ENCODE measurements at places on chromosomes 1 and 21.

GRCh38 chr1:103125219-103125618 lies 16.9 kb upstream of the COL11A1 start:
- DNase-seq = no peak

DNA sequence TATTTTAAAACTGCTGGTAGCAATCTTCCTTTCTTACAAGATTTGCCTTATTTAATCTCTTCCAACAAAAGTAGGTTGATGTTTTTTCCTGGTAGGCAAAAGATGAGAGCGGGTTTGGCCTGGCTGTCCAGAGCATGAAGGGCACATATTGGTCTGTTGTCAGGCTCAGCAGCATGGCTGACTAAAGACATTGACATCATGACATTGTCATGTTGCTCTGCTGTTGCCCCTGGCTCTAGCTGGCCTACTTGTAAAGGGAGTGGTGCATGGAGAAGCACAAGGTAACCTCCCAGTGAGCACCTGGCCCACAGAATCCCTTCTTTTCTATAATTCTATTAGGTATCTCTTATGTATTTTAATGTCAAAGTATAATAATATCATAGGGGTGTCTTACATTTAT lies 23.6 kb downstream of the GNPAT start:
- DNase-seq = no peak

DNA sequence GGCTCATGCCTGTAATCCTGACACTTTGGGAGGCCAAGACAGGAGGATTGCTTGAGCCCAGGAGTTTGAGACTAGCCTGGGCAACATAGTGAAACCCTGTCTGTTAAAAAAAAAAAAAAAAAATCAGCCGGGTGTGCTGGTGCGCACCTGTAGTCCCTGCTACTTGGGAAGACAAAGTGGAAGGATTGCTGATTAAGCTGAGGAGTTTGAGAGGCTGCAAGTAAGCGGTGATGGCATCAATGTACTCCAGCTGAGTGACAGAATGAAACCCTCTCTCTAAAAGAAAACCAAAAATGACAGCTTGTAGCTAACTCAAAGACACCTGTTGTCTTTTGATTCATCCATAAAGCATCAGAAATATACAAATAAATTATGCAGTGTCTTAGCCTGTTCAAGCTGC lies 31.8 kb downstream of the SIPA1L2 start:
- no peak for DNase-seq

GRCh38 chr21:26844258-26845065 lies 747 bp downstream of the ADAMTS1 start:
- DNase-seq = peak; percentile 67

DNA sequence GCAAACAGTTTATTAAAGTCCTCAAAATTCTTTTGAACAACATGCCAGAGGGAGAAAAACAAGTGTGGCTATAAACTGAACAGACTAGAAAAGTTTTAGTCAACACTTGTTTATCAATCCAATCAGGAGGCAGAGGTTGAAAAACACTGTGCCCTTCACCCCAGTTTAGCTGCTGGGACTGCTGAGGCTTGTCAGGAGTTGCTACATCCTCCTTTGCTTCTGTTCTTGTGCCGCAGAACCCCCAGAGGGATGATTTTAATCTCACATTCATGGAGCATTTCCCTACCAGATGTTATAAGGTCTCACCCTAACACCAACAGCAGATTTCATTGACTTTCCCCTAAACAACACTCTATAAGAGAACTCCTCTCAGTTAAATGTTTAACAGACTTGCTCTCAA lies 321.2 kb downstream of the VAV3 start:
- no peak for DNase-seq

DNA sequence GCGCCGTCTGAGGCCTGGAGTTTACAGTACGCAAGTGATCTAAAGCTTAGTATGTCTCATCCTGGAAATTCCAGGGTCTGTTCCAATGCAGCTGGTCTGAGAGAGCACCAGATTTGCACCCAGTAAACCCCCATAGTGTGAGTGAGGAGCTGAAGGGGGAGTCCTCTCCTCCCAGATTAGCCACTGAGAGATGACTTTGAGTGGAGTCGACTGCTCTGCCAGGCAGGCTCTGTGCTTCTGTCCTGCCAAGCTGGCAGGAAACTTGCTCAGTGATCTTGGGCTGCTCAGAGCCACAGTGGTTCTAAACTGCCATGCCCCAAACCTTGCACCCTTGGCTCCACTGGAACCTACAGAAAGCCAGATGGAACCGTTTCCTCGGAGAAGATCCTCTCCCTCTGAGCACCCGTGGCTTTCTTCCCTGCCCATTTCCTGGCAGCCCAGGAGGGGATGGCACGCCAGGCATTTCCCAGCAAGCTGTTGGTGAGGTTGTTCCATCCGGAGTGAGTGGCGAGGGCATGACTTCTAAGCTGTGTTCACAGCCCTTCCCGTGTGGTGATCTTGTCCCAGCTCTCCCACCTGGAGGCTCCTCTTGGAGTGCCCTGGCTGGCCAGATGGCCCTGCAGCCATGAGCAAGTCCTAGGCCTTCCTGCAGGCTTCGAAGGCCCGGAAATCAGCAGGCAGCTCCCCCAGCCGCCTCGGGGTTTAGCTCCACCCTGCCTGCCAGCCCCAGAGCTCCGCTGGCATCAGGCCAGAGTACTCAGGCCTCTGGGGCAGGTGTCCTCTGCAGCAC lies 125.9 kb upstream of the VAMP3 start:
- no peak for DNase-seq

Measured in D341Med (cell line).